CD4-positive, alpha-beta T cell (primary cell): ENCODE measurements at places on chromosomes 12 and 14. TPM values are rescaled to one million over a fixed set of nuclear protein-coding genes. Genes with fewer than 3 reads are reported as not detected.
A peak's percentile ranks its signal among the peaks of the same experiment; 100 is the strongest.

The GCN1 gene
- 128 TPM for total RNA-seq

The CCDC38 gene
- not detected for total RNA-seq

The TPH2 gene
- total RNA-seq: not detected

- no peak for DNase-seq
Observed at GRCh38 chr14:69259527-69260189, at the start of gene GALNT16. TSS of gene GALNT16 (plus strand) at chr14:69260158. CDS start at chr14:69260291, 133 bp downstream.

DNA sequence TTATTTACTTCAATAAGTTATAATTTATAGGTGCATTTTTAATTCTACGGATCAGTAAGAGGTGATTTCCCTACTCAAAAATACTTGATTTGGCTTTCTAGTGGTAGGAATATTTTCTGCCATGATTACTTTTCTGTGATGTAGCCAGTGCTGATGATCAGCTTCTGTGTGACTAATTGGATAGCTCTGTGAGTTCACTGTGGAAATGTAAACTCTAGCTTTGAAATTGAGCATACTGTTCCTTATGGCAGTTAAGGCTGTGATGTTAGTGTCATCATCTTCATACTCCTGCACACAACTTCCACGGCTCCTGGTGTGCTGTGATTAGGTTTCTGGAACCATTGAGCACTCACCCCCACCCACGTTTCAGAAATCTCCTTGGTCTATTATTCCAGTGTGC, 48.2 kb downstream of the PLEKHA5 start:
- no peak for DNase-seq

- no peak for DNase-seq
Observed at GRCh38 chr14:88908216-88908615, 83.8 kb downstream of the TTC8 start.

GRCh38 chr14:20631023-20631879, 10.2 kb downstream of the OR6S1 start:
- peak; percentile 23 for DNase-seq

DNA sequence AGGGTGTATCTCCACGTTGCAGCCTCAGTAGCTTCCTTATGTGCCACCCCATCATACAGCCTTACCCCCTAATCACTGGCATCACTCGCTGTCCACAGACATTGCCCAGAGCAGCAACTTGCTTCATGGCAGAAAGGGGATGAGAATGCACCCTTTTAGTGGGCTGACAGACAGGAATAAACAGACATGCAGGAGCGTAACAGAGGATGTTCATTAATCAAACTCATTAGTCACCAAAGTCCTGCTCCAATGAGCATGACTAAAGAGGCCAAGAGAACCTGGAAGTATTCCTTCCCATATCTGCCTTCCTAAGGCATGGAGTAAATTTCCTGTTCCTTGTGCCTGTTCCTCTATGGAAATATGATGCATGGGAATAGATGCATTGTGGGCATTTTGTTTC, 197.0 kb downstream of the PHLDA1 start:
- DNase-seq: no peak

- DNase-seq: no peak
Observed at GRCh38 chr14:95698287-95698686, 12.1 kb downstream of the TCL1B start.
